GM06990 (cell line): ENCODE measurements at places on chromosomes 7 and 10.

DNA sequence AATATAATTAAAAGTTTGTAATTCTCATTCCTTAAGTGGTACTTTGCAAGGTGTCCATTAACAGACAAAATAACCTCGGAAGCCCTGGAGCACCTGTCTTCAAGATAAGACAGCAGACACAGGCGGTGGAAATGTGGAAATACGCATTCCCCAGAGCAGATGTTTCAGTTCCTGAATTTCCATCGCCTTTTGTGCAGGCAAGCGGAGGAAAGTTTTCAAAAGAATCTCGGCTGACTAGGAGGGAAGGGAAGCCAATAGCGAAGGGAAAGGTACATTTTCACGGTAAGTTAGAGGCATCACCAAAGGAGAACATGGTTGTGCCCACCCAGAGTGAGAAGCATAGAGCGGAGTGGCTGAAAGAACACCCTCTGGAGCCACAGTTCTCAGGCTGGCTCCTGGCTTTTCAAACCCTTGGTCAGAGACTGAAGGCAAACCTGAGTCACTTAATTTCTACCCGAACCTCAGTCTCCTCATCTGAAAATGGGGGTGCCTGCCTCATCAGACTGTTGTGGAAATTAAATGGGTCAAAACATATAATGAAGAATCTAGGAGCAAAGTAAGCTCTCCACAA lies 13.6 kb downstream of the CPA1 start:
- DNase-seq = no peak

- DNase-seq = no peak
Measured at GRCh38 chr7:70434376-70434775, 697.6 kb upstream of the GALNT17 start.

GRCh38 chr10:124370426-124370825 lies 48.3 kb downstream of the OAT start:
- DNase-seq = no peak

DNA sequence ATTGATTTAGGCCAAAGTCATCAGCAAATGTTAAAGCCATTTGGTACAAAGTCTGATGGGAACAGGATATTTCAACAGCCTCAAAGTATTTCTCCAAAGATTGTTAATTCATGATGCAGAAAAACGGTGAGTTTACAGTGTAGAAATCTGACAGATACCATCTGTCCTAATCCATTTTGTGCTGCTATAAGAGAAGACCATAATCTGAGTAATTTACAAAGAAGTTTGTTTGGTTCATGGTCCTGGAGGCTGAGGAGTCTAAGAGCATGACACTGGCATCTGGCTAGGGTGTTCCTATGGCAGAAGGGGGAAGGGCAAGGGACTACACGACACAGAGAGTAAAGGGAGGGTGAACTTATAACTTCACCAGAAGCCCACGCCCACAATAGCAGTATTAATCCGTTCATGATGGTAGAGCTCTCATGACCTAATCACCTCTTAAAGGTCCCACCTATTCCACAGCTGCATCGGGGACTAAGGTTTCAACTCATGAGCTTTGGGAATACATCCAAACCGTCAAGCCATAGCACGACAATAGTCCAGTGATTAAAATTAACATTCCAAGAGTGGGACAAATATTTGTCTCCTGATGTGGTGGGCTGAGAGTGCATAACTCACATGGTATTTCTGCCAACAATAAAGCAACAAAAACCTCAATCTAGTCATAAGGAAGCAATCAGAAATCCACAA lies 298.6 kb upstream of the AKR1E2 start:
- DNase-seq = no peak

- DNase-seq = no peak
Measured at GRCh38 chr7:96479015-96479645, 157.2 kb upstream of the SLC25A13 start.

GRCh38 chr10:31186225-31187000 lies 132.6 kb upstream of the ZEB1 start:
- DNase-seq = no peak

- no peak for DNase-seq
Measured at GRCh38 chr10:58830697-58831096, 318.0 kb downstream of the BICC1 start.

DNA sequence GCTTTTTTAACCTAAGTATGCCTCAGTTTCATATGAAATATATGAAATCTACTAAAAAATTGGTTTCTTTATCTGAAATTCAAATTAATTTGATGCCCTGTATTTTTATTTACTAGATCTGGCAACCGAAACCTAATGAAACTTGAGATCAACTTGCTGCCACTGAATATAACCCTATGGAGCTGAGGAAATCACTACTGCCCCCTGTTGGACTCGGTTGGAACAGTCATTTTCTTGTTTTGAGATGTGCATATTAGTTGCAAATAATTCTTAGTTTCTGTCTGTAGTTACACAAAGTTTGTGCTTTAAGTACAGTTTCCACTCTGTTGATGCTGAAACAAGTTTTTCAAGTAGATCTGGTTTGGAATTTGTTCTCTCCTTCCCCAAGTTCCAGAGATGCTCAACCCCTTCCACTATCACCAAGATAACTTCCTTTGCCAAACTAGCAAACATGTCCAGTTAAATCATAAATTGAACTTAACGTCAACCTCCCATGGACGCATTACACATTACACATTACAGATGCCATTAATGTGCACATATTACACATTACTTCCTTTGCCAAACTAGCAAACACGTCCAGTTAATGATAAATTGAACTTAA lies 22.2 kb upstream of the EXOC4 start:
- DNase-seq = no peak

DNA sequence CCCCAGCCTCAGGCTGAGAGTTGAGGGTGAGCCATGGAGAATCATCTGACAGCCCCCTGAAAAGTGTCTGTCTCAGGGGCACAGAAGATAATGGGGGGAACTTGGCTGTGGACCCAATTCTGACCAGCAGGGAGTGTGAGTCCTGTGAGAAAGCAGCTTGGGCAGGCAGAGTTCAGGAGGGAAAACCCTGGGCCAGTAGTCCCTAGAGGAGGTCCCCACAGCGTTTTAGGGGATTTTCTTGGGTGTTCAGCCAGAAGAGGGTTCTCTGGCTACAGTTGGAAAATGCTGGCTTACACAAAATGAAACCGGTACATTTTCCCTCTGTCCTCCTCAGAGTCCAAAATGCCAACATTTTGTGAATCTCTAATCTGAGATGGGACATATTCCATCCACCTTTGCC lies 35.8 kb upstream of the TRIM8 start:
- DNase-seq = no peak
